ENCODE measurements at places on chromosomes 16 and 17.

GRCh38 chr17:77285594-77286390 lies 145.0 kb downstream of the SEC14L1 start:
- DNase-seq = no peak

DNA sequence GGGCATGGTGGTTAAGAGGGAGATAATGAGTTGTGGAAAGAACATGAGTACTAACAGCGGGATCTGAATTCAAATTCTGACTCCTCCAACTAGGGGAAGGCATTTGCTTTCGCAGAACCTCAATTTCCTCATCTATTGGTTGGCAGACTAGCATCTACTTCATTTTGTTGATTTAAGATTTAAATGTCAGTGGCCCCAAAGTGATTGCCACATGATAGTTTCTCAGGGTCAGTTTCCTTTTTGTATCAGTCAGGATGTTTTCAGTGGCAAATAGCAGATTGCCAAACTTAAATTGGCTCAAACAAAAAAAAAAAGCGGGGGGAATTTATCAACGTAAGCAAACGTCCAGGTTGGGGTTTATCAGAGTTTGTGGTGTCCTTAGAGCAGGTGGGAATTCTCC lies 25.1 kb upstream of the NOS2 start:
- DNase-seq = no peak

DNA sequence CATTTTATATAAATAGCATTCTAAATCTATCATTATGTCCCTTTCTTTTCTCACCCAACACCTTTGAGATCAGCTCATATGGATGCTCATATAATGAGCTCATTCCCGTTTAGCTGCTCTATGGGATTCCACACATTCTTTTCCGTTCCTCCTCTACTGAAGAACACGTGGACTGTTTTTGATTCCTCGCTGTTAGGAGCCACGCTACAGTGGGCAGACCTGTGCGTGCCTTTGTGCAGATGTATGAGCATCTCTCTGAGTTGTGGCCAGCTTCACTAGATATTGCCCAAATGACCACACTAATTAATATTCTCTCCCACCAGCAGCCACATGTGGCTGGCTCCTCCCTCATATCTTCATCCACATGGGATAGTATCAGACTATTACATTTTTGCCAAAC lies 6.0 kb upstream of the TNFRSF13B start:
- no peak for DNase-seq

DNA sequence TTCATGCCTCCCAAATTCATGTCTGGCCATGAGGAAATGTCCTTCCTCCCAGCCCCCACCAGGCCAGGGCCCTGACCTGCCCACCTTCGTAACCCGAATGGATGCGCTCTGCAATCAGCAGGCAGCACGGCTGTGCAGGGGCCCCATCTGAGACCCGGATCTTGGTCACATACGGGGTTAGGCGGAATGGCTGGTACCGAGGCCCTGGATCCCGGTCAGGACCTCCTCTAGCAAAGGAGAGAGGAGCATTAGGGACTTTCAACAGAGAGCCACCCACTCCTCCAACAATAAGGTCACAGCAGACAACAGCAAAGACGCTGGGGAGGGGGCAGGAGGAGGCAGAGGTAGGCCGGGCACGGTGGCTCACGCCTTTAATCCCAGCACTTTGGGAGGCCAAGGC lies 3.6 kb downstream of the PER1 start:
- DNase-seq = no peak

- DNase-seq = no peak
Measured at GRCh38 chr16:8554881-8555280, 35.4 kb downstream of the TMEM114 start.

GRCh38 chr17:17377071-17377967 lies 74.1 kb downstream of the NT5M start:
- DNase-seq = no peak

DNA sequence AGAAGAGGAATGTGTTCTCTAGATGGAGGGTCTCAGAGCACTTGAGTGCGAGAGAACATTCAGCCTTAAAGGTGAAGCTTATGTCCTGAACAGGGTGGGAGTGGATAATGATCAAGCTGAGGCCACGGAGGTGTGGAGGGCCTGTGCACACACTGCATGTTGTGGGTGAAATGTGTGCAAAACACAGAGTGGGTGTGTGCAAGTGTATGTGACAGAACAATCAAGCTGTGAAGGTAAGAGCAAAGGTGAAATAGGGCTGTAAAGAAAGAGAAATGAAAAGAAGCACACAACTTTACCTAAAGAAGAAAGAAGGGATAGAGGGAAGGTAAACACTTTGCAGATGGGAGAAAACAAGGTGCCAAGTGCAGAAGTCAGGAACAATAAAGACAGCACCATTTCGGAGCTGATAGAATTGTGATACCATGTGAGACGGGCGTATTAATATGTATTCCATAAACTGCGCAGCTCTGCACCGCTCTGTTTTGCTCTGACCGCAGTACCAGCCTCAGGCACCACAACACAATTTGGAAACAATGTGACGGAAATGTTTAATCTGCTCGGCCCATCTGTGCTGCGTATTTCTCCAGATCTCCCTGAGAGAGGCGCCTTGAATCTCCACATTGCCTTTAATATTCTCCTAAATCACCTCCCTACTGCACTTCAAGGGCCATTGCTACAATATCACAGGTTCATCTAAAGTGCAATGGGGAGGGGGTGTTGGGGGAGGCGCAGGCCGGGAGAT lies 40.6 kb downstream of the SNX11 start:
- DNase-seq = no peak

DNA sequence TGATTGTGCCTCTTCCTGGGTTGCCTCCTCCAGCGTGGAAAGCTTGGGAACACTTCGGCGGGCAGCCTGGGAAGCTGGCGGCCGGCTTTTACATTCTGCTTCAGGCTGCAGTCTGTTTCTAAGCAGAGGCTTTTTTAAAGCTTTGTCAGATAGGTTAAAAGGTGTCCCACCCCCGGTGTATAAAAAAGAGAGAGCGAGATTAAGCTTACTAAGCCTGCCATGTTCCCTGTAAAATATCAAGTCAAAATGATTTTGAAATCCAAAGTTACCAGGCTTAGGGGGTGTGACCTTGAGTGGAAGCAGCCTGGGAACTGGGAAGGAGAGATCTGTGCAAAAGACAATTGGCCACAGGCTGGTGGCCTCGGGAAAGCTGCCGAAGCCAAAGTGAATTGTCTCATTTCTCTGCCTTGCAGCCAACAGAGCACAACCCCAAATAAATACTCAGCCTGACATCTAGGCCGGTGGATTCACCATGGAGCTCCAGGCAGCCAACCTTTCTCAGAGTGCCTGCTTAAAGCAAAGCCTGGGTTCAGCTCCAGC lies 254.5 kb downstream of the FTO start:
- DNase-seq = no peak

DNA sequence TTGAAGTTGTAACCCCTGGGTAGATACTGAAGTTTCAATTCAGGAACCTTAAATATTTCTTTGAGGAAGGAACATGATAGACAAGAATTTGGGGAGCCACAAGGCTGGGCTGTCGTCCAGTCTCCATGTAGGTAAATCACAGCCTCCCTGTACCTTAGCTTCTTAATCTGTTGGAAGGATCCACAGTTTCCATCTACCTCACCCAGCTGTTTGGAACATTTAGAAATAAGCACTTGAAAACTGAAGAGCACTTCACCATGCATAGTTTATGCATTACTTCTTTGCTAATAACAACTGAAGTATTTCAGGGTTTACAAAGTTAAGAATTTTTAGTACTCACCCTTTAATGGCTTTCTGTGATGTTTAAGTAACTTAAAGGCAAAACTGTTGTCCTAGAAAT lies 17.2 kb downstream of the TXNDC11 start:
- no peak for DNase-seq

- DNase-seq = no peak
Measured at GRCh38 chr17:50022463-50023130, 27.6 kb upstream of the DLX3 start.

GRCh38 chr17:59487161-59487873 lies 78.1 kb upstream of the DHX40 start:
- no peak for DNase-seq

DNA sequence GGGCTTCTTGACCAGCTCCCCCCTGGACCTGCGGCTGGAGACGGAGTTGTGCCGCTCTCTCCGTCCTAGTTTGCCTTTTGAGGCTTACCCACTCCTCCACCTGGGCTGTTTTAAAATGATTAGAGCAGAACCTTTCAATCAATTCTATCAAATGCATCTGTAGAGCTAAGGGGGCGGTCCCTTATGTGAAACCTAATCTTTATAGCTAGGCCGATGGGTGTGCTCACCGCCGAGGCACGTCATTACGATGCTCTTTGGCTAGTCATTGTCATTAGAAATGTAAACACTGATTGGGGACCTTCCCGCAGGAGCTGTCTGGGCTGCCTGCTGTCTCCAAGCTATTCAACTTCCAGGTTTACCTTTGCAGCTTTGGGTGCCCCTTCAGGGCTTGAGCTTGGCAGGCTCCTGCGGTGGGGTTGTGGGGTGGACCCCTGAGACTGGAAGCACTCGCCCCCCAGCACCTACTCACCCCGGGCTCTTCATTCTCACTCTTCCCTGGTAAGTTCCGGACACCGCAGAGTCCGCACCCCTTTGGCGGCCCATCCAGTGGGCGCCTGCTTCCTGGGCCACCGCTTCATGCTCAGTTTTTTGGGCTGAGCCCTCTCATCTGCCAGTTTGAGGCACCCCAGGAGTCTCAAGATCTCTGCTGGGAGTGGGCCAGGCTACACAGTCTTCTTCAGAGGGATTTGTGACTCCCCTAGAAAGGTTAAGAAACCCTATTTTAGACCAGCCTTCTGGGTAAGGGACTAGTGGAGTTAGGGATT lies 20.9 kb upstream of the IL17C start:
- no peak for DNase-seq

DNA sequence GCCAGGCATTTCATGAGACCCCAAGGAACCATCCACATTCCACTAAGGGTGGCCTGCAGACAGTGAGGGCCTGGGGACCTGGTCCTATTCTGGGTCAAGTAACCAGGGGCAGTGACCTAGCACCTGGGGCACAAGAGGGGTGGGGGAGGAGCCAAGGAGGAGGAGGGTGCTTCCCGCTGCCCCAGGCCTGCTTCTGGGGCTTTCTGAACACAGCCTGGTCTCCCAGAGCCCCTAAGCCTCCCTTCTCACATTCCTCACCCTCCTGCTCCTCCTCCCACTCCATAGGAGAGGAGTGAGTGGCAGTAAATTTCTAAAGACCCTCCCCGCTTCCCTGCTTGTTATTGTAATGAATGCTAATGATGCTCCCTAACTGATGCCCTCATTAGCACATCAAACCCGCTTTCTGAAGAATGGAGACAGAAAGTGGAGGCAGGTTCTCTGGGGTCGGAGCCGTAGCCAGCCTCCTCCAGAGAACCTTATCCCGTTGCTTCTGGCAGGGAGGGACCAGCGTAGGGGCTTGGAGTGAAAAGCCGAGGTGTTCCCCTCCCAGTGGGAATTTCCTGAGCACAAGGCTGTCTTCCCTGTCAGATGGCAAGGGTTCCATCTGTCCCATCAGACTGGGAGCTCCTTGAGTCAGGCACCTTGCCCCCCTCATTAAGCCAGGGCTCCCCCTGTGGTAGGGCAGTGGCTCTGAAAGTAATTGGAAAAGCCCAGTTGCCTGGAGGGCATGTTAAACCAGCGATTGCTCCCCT lies 3.7 kb upstream of the SRCIN1 start:
- no peak for DNase-seq

DNA sequence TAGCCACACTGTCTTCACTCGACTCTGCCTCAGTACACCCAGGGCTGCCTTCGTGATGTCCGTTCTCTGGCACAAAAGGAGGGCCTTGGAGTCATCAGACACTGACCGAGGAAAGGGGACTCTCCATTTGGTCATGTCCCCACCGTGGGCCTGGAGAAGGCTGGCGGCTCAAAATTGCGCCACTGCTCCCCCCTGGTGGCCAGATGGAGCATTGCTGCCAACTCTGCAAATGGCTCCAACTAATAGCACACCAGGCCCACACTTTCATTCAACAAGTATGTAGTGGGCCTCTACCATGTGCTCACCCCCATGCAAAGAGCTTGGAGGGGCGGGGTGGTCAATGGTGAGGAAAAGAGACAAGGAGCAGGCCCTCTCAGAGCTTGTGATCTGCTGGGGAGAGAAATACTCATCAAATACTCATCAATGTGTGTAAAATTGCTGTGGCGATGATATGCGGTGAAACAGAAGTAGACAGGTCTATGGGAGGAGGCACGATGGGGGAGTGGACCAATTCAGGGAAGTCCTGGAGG lies 5.2 kb upstream of the GRIN2C start:
- peak; percentile 71 for DNase-seq

DNA sequence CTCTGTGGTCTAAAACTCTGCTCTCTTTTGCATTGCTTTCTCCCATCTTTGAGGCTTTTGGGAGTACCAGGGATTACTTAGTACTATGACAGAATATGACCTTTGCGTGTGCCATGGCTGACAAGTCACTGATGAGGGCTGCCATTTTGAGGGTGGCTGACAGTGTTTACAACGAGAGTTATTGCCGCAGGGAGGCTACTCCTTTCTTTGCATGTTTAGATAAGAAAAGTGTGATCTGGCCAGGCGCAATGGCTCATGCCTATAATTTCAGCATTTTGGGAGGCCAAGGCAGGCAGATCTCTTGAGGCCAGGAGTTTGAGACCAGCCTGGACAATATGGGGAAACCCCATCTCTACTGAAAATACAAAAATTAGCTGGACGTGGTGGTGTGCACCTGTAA lies 77.5 kb downstream of the GSG1L start:
- no peak for DNase-seq

DNA sequence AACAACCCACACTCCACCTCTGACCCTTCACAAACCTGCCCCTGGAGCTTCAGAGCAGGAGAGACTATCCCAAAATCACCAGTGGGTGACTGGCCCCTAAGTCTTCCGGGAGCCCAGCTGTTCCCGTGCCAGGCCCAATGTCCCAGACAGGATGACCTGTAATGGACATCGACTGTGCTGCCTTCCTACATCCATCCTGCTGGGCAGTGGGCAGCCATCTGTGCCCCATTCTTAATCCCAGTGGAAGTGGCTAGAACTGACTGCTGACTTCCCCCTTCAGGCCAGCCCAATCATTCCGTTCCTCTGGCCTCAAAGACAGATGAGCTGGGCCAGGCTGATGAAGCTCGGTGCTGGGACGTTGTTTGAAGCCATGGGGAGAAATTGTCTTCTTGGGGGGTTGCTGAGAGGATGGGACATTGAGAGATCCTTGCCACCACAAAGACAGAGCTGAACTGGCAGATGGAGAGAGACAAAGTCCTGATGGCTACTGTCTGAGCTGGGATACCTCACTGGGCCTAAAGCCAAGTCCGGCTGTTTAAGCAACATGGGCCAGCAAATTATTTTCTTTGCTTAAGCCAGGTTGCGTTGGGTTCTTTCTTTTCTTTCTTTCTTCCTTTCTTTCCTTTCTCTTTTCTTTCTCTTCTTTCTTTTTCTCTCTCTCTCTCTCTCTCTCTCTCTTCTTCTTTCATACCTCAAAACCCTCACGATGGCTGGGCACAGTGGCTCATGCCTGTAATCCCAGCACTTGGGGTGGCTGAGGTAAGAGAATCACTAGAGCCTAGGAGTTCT lies 17.9 kb upstream of the ALOX15B start:
- no peak for DNase-seq

DNA sequence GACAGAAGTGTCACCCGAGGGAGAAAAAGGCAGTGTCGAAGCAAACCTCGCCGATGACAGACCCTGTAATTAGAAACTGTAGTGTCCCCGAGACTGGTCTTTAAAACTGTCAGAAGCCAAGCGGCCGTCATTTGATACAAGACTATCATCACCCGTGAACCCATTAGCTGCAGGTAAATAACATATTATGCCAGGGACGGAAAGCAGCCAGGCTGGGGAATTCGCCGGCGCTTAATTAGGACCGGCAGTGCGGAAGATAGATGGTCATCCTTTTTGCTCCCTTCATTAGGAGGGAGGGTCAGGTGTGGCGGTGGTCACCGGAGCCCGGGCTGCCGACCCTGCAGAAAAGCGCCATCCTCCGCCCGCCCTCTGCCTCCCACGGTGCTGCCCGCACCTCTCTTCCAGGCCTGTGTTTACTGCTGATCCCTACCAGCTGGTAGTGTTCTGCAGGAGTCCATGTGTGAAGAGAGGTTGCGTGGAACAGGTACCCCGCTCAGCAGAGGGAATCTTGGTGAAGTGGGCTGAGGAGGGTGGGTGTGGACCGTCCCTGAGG lies 109.4 kb upstream of the GSE1 start:
- DNase-seq = no peak
